ENCODE measurements at places on chromosomes 2 and 18.

DNA sequence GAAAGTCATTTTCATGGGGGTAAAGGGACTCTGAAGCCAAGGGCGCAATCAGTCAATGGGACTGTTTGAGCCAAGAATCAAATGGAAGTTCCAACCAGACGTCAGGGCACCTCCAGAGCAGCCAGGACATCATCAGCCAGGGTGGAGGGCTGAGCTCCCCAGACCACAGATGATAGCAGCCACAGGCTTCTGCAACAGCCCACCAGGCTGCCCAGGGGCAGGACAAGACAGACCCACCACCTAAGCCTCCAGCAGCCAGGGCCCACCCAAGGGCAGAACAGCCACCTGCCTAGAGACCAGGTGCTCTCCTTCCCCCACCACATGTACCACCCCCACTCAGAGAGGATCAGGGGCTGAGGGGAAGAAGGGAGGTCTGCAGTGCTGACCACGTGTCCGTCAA is 53.8 kb upstream of the SLC66A3 start:
- no peak for DNase-seq

GRCh38 chr2:222710736-222711135 is 39.3 kb downstream of the MOGAT1 start:
- no peak for DNase-seq

DNA sequence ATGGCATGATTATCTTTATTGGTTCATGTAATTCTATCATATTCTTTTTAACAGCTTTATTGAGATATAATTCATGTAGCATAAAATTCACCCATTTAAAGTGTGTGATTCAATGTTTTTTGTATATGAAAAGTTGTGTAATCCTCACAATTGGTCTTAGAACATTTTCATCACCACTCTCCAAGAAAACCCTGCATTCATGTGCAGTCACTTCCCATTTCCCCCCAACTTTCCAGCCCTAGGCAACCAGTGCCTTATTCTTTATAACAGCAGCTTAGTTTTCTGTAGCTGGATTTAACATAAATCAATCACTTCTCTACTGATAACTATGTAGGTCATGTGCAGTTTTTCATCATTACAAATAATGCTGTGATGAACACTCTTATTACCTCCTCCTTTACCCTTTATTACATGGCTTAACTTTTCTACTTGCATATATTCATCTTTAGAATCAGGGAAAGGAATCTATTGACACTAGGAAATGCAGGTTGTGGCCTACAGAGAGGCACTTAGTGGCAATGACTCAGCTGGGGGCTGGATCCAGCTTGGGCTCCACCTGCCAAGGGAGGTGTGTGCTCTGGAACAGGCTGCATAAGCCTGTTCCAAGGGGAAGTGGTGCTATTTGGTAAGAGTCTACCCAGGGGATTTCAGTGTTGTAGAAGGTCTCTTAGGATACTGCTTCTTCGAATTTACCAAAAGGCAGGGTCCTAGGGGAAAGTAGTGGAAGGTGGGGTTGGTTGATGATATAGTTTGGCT is 89.1 kb downstream of the ETAA1 start:
- DNase-seq = no peak

GRCh38 chr18:7094427-7094826 is 23.2 kb downstream of the LAMA1 start:
- DNase-seq = no peak

DNA sequence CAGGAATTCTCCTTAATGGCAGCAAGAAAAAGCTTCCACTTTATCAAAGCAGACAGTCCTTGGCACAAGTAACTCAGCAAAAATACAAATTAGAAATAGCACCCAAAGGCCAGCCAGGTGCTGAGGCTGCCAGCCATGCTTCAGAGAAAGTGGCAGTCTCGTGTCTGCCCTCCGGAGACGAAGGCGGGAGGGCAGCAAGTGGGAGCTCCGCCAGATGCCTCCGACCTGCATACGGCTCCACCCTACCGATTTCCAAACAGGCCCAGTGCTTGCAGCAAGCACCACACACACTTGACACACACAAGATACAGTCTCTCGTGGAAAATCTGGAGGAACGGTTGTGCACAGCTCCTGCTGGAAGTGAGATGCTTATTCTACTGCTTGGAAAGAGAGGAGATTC is 134.9 kb upstream of the REV1 start:
- DNase-seq = no peak

- DNase-seq = no peak
Measured at GRCh38 chr2:8368463-8368862, 313.4 kb upstream of the ID2 start.

- DNase-seq = no peak
Measured at GRCh38 chr18:39349801-39350200, 1784.2 kb upstream of the CELF4 start.
